ENCODE measurements at places on chromosomes 6 and 20.

GRCh38 chr6:167470836-167471547, 146.1 kb downstream of the TTLL2 start:
- DNase-seq, result no peak

- DNase-seq, result no peak
Measured at GRCh38 chr20:17568972-17569521, 828 bp upstream of the DSTN start.

DNA sequence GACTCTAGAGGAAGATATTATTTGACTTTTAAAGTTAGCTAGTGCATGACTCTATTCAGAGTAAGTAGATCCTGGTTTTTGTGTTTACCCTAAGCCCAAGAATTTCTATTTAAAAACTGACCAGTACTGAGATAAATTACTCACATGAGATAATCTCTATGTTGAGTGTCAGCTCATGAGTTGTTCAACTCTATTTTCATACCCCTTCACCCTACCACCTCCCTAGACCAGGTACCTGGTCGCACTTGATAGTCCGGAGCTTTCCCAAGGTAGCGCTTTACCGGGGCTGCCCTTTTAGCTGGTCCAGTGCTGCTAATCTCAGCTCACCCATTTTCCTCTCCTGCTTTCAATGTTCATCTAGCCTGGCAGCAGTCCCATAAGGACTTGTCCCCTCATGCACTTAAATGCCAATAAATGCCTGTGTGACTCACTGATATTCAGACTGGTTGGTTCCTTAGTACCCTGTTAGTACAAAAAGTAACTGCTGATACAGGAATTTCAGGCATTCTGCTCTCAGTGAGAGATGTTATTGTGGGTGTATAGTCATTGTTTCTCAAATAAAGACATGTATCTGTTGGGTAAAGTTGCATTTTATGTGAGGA, 503.9 kb downstream of the ADGRB3 start:
- DNase-seq, result no peak

DNA sequence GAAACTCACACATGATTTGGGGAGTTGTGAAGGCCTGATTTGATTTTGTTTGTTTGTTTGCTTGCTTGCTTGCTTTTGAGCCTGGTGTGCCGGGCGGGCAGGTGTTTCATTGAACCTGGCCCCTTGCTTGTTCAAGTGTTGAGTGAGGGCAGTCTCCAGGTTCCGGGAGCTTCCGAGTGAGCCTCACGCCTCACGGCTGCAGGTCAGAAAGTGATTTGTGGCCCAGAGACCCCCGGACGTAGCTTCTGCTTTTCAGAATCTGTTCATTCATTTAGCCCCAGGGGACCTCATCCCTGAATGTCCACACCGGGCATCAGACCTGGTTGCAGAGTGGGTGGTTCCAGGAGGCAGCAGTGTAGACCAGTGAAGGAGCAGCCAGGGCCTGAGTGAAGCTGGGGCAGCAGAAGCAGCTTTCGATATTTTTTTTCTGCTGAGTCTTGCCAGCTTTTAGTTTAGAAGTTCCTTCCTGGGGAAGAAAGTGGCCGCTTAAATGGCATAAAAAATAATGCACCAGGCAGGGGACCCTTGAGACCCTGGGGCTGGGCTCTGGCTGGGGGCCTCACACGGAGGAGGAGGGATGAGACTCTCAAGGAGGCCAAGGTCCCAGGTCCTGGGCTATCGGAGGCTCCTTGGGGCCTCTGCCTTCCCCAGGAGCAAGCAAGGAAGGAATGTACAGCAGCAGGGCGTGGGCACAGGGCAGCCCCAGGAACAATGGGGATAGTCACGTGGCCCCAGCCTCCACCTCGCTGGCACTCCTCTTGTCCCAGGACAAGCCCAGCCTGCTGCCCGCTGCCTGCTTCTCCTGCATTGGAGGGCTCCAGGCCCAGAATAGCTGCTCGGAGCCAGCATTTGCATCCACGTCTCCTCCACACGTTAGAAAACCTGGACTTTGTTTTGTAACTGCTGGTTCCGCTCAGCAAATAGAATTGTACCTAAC, 89.2 kb upstream of the BHLHE23 start:
- no peak for DNase-seq

GRCh38 chr20:42218621-42219374, 600.6 kb upstream of the CHD6 start:
- DNase-seq, result no peak

DNA sequence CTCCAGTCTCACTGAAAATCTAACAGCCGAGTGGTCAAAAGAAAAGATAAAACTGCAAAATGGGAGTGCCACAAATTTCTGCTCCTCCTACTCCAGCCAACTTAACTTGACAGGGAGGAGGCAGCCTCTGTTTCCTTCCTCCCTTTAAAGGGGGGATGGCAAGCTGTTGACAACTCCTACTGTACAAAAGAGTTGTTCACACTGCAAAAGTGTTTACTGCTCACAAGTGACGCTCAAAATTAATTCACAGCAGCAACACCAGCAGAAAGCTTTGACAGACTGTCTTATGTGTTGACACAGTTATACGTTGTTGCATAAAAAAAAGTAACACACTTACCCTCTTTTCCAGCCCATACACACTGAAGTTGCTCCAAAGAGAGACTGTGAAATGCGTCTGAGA, 169.8 kb downstream of the BACH2 start:
- no peak for DNase-seq

GRCh38 chr20:1627200-1627550, 7.4 kb upstream of the SIRPB1 start:
- DNase-seq, result no peak

DNA sequence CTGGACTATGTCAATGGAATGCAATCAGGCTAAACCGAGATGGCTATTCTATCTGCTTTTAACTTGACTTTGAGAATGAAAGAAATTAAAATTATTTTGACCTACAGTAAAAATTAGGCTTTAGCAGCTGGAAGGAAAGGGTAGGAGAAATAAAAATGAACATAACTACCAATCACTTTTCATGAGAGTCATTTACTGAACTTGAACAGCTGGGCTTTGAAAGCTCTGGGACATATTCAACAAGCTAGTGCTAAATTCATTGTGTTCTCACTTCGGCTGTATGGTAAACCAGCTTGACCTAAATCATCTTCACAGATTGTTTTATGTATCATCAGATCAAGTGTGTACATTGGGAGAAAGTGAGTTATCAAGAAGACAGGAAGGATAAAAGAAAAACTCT, 161.5 kb upstream of the STXBP5 start:
- no peak for DNase-seq
